NCI-H1092 (cell line): ENCODE measurements at places on chromosomes 2 and 18.
A peak's percentile ranks its signal among the peaks of the same experiment; 100 is the strongest.

GRCh38 chr2:82650038-82650437 lies 1809.0 kb downstream of the SUCLG1 start:
- no peak for DNase-seq

DNA sequence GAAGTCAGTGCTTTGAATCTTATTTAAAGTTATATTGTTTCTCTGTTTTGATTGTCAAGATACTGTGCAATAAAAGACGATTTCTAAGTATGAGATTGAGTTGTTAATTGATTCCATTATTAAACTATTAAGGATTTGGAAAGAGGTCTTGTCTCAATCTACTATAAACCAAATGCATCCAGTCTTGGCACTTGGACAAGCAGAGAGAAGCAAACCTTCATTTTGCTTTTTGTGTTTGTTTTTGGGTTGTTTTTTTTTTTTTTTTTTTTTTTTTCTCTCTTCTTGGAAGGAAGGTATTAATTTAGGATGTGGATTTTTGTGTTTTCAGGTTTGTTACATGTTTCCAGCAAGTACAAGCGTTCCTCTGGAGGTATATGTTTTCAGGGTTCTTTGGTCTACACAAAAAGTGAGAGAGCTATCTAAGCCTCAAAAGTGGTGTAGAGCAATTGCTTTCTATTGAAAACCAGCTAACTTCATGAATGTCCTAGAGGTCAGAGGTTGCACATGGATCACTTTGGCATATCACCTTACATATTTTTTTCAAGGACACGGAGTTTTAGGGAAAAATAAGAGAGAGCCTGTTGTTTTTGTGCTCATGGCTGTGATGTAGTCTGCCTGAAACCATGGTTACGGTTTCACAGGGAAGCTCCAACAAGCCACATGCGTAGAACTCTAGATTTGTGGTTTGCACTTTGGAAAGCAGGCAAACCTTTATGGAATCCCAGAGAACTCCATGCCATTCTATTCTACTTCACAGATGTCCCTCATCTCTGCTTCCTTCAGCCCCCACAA lies 1.8 kb downstream of the PRKCE start:
- DNase-seq, result no peak

GRCh38 chr2:9382604-9383235 lies 40.6 kb downstream of the ITGB1BP1 start:
- DNase-seq, result no peak

GRCh38 chr2:5315041-5315440 lies 377.1 kb upstream of the SOX11 start:
- DNase-seq, result peak; percentile 8
